Large intestine (tissue), 12 donors: ENCODE measurements at places on chromosomes 12 and 14. TPM values are rescaled to one million over a fixed set of nuclear protein-coding genes. Genes with fewer than 3 reads are reported as not detected.

DNA sequence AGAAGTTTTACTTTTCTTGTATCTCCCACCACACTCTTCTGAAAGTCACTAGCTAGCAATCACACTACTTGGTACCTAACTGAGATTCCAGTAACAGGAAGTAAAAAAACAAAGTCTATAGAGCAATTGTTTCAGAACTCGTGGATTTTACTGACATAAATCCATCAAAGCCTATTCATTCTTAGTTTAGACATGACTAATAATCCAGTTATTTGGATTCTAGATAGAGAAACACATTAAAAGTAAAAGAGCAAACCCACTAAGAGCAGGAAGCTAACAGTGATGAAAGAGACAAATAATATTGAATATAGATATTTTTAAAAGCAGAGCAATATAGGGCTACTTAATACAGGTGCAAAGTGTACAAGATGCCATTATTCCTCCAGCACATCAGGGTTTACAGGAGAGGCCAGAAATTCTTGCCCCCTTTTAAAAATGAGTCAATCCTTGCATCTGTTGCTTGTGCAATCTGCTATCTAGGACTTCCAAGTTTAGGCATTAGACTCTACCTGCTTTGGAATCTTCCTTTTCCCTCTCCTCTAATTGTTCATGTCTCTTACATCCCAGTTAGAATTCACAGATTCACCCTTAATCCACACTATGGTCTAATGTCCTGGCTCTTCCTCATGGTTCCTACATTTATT, 6.0 kb downstream of the HEATR5A start:
- no peak for DNase-seq

DNA sequence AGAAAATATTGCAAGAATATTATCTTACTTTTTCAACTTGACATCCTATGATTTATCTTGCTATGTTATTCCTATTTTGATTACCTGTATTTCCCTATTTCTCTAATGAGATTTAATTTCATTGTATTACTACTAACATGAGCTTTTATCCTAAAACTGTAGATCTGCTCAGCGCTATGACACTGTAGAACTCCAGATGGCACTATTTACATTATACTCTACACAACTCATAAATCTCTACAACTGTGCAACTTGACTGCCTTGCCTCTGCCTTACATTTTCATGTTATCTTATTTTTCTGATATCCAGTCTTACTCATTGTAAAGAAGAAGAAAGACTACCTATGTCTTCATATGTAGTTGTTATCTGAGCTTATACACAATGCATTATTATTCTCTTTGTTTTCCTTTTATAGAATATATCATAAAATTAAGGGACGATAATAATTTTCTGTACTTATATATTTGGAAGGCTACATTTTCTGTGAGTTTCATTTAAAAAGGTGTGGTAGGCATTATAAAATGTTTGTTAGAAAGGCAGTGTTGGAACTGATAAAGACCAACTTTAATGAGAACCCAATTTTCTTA, 24.1 kb downstream of the NUP37 start:
- peak; percentile 4 for DNase-seq

DNA sequence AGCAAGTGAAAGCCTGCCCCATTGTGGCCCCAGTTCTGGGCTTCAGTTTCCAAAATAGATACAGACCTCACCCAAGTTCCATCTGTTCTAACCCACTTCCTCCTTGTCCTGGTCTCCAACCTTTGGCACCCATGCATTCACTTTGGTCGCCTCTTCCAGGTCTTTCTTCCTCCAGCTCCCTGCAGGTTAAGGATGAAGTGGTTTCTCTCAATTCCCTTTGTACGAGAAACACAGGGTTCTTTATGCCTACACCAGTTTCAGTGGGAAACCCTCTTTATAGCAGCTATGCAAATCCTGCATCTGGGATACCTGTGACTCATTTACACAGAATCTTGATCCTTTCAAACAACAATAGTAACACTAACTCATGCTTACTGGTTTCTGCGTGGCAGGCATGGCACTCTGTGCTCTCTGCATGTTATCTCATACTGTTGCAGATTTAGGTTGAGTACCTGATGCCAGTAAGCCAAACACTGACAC, 110.6 kb upstream of the AMIGO2 start:
- no peak for DNase-seq

DNA sequence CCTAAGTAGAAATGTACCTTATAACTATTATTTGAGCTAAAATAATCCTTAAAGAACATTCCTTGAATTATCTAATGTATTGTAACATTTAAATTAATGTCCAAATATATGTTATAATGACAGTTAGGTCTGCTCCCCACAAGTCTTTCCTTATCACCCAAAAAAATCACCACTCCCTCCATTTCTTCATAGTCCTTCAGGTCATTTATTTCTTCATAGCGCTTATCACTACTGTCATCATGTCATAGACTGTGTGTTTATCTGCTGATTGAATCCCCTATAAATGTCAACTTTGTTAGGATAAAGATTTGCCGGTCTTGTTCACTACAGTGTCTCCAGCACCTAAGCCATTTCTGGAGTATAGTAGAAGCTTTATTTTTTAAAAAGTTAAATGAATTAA, 12.0 kb downstream of the LUM start:
- no peak for DNase-seq

GRCh38 chr12:52946797-52947547, 1.9 kb upstream of the KRT18 start:
- DNase-seq, result no peak

TEX52 gene
- polyA plus RNA-seq, result 2.8 TPM

TSPAN9 gene
- polyA plus RNA-seq, result 24.9 TPM
